T-helper 2 cell treated with Interferon-gamma antibody and Interleukin-4, amounts not matched to agents 5 μg/mL and 100 μg/mL, for 36 hours (primary cell): ENCODE measurements at places on chromosomes 1 and 21.

- DNase-seq: no peak
Measured at GRCh38 chr1:64318428-64318827, 115.0 kb downstream of the UBE2U start.

GRCh38 chr1:6080469-6080868 lies 34.8 kb downstream of the KCNAB2 start:
- no peak for DNase-seq

DNA sequence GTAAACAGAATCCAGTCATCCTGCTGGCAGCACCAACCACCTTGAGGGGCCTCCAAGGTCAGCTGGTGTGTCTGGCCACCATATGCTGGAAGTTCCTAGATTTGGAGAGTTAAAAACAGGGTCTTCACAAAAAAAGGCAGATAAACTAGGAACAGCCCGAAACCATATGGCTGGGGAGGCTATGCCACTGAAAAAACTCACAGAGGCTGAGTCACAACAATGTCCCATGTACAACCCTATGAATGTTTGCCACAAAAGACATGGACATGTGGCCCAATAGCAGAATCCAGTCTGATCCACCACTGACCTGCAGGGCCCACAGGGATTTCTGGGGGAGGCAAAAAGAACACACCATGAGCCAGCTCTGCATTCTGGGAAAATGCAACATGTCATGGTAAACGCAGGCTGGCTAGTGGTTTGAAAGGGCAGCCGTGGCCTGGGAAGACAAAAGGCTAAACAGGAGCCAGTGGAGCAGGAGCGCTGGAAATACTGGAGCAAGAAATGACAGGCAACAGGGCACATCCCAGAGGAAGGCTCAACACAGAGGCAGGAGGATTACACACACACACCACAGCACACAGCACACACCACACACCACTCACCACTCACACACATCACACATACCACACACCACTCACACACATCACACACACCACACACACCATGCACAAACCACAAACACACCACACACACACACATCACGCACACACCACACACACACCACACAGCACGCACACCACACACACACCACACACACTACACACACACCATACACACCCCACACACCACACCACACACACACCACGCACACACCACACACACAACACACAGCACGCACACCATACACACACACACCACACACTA lies 55.4 kb downstream of the HSF2BP start:
- DNase-seq: no peak

DNA sequence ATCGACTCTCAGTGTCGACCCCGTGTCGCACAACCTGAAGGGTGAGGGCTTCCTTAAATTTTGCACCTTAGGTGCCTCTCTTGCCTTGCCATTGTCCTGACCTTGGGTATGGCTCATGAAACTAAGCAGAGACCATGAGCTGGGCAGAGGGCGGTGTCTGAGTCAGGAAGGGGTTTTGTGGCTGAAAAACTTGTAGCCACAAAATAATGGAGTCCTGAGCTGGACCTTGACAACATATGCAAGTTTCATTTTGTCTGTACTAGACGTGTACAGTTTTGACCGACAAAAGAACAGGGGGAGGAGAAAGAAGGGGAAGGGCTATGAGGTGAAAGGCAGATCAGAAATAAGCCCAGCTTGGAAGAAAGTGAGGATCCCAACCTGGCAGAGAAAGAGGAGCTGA lies 8.3 kb upstream of the RUNX1 start:
- no peak for DNase-seq

- DNase-seq: no peak
Measured at GRCh38 chr1:112337028-112337531, 58.9 kb upstream of the CTTNBP2NL start.

GRCh38 chr1:225581186-225581585 lies 71.7 kb downstream of the ENAH start:
- no peak for DNase-seq
